ENCODE measurements at places on chromosomes 4 and X.

GRCh38 chrX:39519566-39520301, 578.0 kb downstream of the BCOR start:
- DNase-seq: no peak

- DNase-seq: no peak
These were observed 12.8 kb upstream of the UBQLN2 start for GRCh38 chrX:56550667-56551066.

DNA sequence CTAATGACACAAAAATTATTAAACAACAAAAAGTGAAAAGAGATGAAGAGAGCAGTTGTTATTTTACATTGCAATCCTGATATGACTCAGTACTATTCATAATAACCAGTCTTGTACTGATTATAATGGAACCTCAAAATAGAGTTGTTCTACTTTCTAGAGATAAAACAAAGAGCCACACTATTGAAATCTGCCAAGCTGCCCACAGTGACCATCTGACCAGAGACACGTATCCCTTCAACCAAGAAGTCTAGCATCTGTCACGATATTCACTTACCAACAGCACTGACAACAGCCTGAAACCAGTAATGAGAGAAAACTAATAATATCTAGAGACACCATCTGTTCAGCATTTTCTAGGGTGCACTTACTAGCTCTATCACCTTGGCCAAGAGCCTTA, 466.7 kb downstream of the NKX6-1 start:
- no peak for DNase-seq

DNA sequence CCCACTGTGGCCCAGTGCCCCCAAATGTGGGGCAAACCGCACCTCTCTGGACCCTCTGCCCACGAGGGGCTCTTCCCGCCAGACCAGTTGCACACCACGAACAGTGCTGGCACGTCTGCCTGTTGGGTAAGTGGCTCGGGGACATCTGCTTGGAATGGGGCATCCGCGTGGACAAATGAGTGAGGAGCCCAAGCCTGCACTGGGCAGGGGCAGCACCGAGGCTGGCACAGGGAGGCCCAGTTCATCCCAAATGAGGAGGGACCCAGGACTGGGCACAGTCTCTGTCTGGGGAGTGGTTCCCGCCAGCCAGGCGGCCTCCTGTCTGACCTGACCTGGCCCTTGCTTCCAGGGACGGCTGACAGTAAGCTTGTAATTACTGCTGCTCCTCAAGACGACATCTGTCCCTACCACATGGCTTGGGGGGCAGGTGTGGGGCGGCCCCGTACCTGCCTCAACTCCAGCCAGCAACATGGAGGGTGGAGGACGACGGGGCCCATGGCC, 3.2 kb downstream of the SPON2 start:
- DNase-seq: no peak

DNA sequence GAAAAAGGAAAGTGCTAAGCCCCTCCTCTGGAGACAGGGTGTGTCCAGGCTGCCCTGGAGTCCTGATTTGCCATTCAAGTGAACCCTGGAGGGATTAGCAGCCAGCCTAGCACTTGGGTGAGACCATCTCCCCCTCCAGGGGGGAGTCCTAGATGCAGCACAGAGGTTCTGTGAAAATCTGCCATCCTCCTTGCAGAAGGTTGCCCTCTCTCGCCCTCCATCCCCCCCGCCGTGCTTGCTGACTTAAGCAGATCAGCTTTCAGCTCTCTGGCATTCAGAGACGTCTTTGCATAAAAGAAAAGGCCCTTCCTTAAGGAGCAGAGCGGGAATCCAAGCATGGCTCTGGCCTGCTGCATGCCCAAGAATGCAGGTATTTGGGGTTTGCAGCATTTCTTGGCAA, 102.1 kb upstream of the SCML1 start:
- peak; percentile 48 for DNase-seq

- no peak for DNase-seq
These were observed 13.0 kb downstream of the SLIT2 start for GRCh38 chr4:20264688-20265087.

DNA sequence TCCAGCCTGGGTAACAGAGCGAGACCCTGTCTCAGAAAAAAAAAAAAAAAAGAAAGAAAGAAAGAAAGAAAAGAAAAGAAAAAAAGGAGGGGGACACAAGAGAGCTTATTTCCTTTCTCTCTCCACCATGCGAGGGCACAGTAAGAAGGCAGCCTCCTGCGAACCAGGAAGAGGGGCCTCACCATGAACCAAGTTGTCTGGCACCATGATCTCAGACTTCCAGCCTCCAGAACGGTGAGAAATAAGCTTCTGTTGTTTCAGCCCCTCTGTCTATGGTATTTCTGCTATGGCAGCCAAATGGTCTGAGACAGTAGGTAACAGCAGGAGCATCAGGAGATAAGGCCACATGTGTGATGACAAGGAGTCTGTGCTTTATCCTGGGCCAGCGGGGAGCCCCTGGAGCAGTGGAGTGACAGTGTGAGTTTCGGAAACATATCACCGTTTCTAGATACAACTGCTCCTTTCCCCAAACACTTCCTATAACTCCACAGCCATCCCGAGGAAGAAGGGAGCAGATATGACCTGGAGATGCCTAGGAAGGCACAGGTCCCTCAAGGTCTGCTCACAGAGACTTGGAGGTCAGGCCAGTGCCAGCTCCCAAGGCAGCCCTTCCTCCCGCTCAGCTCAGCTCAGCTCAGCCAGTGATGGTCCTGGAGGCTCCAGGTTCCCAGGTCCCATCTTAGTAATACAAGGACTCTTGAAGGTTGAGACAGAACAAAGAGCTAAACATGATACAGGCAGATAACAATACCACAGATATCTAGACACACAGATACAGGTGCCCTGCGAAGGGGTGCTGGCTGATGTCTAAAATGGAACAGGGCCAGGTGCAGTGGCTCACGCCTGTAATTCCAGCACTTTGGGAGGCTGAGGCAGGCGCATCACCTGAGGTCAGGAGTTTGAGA, 17.7 kb downstream of the JAKMIP1 start:
- no peak for DNase-seq

DNA sequence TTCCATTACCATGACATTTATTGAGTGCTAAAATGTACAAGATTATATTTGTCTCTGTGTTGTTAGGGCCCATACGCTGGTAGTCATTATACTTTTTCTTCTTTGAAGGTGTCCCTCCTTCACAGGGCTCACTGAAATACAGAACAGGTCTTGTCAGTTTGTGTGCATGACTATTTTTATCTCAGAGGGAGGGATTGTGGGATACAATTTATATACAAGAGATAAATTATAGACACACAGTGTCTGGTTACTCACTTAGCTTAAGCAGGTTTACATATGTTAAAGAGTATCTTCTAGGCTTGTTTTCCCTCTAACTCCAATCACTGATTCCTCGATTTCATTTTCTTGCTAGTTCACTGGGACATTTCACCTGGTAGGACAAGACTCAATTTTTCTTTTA, 143.3 kb upstream of the GUCY1A1 start:
- DNase-seq: no peak

- no peak for DNase-seq
These were observed 137.1 kb downstream of the ZNF518B start for GRCh38 chr4:10320130-10320529.

DNA sequence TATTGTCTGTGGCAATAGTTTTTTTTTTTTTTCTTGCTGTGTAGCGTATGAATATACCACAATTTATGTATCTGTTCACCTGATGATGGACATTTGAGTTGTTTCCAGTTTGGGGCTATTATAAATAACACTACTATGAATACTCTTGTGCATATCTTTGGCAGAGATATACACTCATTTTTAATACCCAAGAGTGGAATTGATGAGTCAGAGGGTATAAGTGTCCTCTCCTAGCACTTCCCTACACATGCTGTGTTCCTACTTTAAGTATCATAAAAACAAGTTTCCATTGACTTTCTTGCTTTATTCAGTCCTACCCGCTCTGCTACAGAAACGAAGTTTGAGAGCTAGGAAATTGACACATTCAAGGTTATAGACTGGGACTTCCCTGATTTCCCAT, 39.8 kb downstream of the XIAP start:
- DNase-seq: no peak

GRCh38 chr4:20020056-20020455, 231.6 kb upstream of the SLIT2 start:
- no peak for DNase-seq

DNA sequence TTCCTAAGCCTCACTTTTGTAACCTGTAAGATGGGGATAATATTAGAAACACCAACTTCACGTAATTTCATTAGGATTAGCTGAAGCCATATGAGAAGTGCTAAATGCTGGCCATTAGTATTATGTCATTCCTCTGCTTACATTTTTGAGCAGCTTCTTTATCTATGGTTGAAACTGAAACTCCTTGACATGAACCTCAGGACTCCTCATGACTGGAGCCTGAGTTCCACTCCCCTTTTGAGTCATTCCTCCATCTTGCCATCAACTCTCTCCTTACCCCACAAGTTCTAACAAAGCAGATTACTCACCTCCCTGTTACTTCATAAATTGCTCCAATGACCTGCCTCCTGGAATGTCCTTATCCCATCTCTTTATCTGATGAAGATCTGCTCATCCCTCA, 123.2 kb upstream of the KCNIP4 start:
- DNase-seq: no peak

GRCh38 chrX:8364369-8365141, 100.1 kb upstream of the VCX3B start:
- DNase-seq: no peak
